Jurkat, Clone E6-1 (cell line): ENCODE measurements at places on chromosomes 7 and 10.

GRCh38 chr10:92593619-92594588, 974 bp downstream of the KIF11 start:
- DNase-seq = peak; percentile 28

- no peak for DNase-seq
These were observed 53.3 kb downstream of the FIGNL1 start for GRCh38 chr7:50396856-50397255.

DNA sequence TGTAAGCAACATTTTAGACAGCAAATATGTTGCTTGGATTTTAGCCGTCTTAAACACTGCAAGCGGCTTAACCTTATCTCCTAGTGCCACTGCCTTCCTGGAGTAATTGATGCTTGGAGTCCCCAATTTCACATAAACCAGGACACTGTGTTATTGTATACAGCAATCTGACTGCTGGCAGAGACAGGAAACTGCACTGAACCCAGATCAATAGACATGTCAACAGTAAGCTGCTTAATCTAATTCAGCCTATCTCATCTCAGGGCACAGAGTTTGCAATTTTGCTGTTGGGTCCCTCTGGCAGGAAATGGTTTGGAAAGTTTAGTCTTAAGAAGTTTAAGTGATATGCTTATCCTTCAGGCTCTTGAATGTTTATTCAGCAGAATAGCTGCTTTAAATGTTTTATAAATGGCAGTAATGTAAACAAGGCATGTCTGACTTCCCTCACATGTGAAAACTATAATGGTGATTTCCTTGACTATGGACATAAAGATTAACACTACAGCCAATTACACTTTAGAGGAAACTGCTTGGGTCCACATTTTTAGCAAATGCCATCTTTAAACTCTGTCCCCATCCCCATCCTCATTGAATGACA, 598.6 kb downstream of the PARD3 start:
- no peak for DNase-seq

- DNase-seq = no peak
These were observed 438.1 kb downstream of the SUGCT start for GRCh38 chr7:40572810-40573465.

DNA sequence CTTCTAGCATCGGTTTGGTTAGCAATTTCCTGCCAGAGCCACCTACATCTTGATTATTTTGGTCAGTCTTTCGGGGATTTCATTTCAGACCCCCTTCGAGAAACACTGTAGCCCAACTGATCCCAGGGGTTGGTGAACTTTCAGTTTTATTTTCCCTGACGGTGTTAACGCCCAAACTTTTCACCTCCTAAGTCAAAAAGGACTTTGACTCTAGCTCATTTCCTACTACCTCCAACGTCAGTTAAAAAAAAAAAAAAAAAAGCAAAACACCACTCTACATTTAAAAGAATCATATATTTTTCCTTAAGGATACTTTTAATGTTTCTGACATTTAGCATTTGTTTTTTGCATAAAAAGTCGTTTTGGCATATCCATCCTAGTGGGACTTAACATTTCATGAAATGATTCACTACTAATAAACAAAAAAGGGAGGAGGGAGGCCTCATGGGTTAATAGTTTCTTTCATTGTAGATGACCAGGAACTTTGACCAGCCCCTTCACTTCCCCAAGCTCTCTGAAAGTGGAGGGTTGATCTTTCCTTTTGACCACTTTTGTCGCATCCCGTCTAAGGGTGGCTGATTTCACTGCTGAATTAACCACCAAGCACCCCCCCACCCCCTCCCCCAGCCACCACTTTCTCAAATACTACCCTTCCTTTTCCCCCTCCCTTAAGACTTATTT, 764 bp upstream of the TCF7L2 start:
- no peak for DNase-seq

DNA sequence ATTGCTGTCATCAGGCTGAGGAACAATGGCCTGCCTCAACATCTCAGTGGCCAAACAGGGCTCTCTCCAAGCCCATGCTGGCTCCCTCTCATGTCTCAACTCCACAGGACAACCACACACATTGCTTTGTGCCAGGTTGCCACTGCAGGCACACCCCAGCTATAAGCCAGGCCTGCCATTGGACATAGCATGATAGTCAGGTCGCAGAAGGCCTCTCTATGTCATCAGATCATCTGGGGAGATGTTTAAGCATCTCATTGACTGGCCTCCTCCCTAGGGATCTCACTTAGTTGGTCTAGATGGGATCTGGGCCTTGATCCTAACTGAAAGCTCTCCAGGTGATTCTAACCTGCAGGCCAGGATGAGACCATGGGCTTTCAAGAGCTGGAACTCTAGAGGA, 257.2 kb downstream of the GRID1 start:
- DNase-seq = no peak

DNA sequence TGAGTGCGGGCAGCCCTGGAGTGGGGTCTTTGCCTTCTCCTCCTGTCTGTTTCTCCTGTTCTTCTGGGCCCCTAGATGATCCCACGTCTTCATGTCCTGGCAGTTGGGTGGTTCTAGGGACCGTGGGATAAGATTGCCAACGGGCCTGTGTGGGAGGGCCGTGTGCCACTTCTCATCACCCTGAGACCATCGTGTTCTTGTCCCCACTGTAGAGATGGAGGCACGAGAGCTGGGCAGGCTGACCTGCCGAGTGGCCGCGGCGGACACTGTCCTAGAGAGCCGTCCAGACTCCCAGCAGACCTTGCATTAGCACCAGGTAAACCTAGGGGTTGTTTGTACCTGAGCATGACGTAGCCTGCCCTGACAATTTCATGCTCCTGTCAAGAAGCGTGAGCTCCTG, 18.5 kb upstream of the UBE3C start:
- DNase-seq = no peak

- DNase-seq = no peak
These were observed 2.5 kb upstream of the LFNG start for GRCh38 chr7:2517026-2517425.

GRCh38 chr7:116957874-116958273, 4.6 kb downstream of the ST7 start:
- DNase-seq = no peak

DNA sequence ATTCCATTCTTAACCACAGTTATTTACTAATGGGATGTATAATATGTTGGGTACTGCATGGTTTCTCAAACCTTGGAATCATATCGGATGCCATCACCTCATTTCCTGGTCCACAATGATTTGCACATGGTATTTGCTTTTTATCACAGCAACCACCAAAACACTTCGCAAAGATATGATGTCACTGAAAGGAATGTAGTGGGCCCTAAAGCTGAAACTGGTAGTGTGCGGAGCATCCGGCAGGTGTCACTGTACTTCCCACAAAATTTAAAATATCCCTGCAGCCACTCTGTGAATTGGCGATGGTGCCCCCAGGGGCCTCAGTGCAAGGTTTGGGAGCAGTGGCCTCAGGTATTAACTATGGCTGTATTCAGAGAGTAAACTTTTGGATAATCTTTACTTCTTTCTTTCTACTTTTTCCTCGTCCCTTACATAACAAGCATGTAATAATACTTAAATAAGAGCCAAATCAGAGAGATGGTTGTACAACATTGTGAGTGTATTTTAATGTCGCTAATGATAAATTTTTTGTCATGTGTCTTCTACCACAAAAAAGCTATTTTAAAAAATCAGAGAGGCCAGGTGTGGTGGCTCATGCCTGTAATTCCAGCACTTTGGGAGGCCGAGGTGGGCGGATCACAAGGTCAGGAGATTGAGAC, 66.2 kb downstream of the FAM241B start:
- peak; percentile 28 for DNase-seq

DNA sequence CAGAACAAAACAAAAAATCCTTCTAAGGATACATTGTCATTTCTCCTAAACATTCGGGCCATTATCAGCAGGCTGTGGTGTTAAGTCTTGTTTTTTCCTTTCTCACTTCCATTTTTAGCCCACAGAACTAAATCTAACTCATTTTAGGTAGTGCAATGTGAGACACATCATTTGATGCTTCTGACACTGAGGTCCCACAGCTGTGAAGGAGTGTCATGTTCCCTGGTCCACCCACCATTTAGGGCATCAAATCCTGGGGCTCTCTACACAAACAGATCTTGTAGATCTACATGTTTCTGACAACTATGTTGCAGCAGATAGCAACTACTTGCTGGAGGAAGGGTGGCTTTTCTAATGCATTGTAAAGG, 232.5 kb upstream of the IGFBP3 start:
- DNase-seq = no peak

- no peak for DNase-seq
These were observed 1085.5 kb downstream of the SORCS1 start for GRCh38 chr10:106078895-106079576.

DNA sequence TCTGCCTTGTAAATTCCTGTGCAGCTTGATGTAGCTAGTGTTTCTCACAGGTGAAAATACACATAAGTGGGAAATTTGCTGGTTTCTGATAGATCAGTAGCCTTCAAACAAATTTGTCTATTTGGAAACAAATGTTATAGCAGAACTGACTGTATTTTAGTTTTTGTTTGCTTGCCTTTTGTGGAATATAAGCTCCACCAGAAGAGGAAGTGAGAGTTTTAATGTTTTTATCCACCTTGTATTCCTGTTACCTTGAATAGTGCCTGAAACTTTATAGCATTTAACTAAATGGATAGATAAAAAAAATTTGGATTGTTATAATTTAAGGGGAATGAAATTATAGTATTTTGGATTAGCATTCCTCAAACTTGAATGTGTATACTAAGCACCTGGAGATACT, 9.8 kb downstream of the WAC start:
- no peak for DNase-seq

DNA sequence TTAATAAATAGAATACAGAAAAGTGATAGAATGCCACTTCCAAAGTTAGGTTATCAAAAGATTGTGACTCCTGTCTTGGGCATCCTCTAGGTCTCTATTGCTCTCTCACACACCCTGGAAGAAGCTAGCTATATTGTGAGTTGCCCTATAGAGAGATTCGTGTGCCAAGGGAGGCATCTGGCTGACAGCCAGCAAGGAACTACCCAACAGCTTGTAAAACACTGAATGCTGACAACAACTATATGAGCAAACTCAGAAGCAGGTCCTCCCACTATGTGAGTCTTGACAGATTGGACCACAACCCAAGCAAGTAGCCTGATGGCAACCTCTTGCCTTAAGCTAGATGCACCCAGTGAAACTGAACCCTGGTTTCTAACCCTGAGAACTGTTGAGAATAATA, 55.7 kb upstream of the CDK14 start:
- no peak for DNase-seq

- peak; percentile 60 for DNase-seq
These were observed 98.0 kb upstream of the ANLN start for GRCh38 chr7:36291387-36292316.
